Common myeloid progenitor, CD34-positive (primary cell): ENCODE measurements at places on chromosomes 5 and 9.

DNA sequence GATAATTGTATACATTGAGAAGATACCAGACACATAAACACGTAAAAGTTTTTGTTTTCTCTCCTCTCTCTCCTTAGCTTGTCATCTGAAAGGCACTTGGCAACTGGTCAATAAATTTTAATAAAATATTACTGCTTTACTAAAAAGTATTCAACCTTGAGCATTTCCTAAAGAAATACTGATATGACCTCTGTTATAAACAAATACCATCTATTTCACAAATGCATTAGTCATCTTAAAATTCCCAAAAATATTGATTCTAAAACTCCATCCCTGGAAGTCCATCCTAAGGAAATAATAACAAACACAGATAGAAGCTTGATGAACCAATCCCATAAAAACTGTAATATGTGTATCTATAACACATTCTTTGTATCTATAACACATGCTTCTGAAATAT is 483.2 kb downstream of the TLR4 start:
- DNase-seq, result no peak

DNA sequence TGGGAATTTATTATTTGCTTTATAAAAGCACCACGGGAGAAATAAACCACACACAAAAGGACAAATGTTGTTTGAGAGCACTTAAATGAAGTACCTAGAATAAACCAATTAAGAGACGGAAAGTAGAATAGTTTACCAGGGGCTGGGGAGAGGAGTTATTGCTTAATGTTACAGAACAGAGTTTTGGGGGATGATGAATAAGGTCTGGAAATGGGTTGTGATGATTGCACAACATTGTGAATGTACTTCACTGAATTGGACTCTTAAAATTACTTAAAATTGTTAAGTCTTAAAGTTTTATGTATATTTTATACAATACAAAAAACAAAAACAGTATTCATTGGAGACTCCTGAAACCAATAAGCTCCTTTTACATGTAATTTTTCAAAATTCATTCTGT is 1.5 kb downstream of the ZBTB43 start:
- DNase-seq, result no peak

GRCh38 chr9:89845321-89845720 is 240.5 kb downstream of the GADD45G start:
- DNase-seq, result no peak

DNA sequence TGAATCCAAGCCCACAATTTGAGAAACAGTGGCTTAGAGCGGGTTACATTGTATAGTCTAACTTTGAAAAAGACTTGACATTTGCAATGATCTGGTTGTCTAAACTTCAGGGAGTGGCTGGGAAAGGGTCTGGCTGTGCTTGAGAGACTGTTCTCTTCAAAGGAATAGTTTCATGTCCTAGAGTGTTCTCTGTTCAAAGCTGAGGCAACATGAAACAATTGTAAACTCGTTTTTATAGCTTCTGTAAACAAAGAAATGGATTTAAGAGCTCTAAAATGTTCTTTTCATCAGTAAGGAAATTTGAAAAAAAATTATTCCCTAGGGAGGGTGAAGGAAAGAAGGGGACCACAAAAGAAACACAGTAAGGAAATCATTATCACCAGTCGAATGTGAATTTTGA is 41.6 kb downstream of the FOCAD start:
- no peak for DNase-seq

- no peak for DNase-seq
These were observed 126.5 kb downstream of the MRPS30 start for GRCh38 chr5:44935262-44935661.
